ENCODE measurements at places on chromosomes 6 and 20.

DNA sequence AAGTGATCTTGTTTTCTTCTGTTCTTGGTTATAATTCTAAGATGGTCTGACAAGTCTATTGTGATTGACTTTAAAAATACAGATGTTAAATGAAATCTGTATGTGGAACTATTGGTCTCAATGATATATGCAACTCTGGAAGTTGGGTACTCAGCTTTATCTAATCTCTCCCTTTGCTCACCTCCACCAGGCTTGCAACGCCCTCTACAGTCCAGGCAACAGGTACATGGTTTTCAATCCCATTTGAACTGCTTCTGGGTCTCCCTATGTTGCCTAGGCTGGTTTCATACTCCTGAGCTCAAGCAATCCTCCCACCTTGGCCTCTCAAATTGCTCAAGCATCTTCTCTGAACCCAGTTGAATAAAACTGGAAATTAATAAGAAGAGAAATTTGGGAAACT, 25.6 kb upstream of the HLA-DQB1 start:
- DNase-seq: no peak

GRCh38 chr6:40762981-40763380, 175.8 kb upstream of the LRFN2 start:
- no peak for DNase-seq

GRCh38 chr6:148401571-148401970, 58.9 kb downstream of the SASH1 start:
- DNase-seq: no peak

DNA sequence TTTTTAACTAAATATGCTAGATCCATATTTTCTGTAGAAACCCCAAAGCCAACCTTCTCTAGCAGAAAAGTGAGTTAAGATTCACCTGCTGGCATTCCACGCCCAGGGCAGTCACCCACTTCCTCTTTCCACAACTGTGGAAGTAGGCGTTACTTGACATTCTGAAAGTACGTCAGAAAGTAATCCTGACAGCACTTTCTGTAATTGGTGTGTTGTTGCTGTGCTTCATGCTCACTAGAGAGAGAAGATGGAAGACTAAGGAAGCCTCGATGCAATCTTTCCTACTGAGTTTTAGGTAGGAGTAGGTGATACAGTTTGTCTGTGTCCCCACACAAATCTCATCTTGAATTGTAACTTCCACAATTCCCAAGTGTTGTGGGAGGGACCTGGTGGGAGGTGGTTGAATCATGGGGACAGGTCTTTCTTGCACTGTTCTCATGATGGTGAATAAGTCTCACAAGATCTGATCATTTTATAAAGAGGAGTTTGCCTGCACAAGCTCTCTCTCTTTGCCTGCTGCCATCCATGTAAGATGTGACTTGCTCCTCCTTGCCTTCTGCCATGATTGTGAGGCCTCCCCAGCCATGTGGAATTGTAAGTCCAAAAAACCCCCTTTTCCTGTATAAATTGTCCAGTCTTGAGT, 101.1 kb downstream of the MAP3K7 start:
- DNase-seq: no peak

DNA sequence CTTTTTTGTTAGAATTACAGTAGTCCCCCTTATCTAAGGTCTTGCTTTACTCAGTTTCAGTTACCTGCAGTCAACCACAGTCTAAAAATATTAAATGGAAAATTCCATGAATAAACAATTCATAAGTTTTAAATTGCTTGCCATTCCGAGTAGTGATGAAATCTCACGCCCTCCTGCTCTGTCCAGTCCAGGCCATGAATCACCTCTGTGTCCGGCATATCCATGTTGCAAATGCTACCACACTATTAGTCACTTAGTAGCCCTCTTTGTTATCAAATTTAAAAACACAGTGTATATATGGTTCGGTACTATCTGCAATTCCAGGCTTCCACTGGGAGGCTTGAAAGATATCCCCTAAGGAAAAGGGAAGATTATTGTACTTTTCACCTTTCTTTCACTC, 164.6 kb upstream of the FAM83B start:
- DNase-seq: no peak

GRCh38 chr6:160161647-160161986, 40.0 kb downstream of the SLC22A1 start:
- no peak for DNase-seq

DNA sequence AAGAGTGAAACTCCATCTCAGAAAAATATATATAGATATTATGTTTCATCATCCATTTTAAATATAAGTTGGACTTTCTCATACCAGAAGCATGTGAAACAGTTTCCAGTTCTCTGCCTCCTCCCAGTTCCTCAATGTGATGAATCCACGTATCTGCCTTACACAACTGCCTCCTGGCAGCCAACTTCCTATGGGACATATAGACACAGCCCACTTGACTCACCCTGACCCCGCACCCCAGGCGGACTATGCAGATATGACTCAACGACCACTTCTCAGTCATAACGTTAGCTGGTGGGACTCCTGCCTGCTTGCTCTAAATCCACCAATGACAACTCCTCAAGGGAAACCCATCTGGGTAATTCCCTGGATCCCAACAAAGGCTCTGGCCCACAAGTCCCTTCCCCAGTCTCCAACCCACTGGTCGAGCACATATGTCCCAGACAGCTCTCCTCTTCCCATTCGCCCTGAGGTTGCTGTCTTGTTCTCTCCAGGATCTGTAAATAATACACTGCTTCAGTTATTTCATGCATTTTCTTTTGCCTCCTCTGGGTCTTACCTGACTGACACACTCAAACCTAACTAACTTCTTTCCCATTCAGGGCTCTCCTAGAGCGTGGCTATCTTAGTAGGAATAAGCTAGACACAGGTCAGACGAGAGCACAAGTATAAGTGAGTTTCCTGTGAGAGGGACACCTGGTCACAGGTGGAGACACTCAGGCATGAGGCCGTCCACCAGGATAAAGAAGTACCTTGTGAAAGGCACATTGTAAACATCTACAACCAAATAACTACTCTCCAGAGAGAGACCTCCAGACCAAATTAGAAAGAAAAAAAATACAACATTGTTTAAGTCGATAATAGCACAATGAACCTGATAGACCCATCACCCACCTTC, 548.5 kb downstream of the CD83 start:
- no peak for DNase-seq

GRCh38 chr20:17504066-17504897, 26.9 kb downstream of the BFSP1 start:
- DNase-seq: no peak

- DNase-seq: no peak
Measured at GRCh38 chr6:41546866-41547798, 951 bp downstream of the FOXP4 start.

- DNase-seq: no peak
Measured at GRCh38 chr20:14526891-14527290, 189.5 kb upstream of the FLRT3 start.

DNA sequence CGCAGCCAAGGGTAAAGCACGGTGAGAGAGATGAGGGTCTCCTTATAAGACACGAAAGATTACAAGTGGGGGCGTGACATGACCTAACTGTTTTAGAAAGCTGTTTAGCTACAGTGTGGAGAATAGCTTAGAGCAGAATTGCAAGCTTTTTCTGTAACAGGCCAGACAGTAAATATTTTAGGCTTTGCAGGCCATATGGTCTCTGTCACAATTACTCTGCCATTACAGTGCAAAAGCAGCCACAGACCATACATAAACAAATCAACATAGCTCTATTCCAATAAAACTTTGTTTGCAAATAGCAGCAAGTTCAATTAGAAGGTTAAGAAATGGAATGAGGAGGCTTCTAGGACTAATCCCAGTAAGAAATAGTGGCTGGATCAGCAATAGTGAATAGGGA, 16.8 kb downstream of the PGM3 start:
- no peak for DNase-seq

DNA sequence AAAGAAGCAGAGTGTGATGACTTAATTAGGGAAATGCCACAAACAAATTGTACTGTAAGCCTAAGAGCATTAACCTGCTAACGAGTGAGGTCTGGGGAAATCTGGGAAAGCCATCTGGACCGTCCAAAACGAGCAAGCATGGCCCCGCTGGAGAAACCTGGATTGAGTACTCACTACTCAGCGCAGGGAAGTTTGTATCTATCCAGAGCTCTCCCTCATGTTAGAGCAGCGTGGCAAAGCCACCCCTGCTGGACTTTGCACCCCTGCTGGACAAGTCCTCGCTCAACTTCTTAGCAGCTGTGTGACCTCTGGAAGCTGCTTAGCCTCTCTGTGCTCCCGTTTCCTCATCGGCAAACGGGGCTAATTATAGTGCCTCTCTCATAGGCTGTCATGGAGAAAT, 37.3 kb downstream of the PSMG4 start:
- no peak for DNase-seq

DNA sequence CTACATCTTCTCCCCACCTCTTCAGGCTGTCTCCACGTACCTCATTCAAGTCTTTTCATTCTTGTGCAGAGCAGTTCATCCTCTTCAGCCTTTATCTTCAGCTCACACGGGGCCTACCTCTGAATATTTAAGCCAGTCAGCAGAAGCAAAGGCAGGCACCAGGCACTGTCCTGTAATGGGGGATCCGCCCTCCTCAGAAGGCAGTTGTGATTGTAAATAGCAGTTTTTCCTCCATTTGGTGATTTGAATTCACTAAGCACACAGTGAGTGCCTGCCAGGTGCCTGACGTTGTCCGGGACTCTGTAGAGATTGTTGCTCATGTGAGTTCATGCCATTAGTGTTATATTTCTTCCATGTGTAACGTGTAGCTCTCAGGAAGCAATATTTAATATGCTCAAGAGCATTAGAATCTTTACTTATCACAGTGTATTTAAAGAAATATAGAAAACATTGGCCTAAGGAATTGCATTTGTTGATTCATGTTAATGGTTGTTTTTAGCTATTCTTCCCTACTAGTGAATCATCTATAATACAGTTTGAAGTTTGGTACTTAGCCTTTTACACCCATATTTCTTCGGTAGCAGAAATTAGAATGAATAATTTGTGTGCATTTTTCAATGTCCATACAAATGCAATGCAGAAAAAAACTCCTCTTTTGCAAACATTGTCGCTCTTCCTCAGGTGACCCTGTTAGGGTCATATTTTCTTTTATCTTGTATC, 17.9 kb downstream of the BPHL start:
- no peak for DNase-seq

DNA sequence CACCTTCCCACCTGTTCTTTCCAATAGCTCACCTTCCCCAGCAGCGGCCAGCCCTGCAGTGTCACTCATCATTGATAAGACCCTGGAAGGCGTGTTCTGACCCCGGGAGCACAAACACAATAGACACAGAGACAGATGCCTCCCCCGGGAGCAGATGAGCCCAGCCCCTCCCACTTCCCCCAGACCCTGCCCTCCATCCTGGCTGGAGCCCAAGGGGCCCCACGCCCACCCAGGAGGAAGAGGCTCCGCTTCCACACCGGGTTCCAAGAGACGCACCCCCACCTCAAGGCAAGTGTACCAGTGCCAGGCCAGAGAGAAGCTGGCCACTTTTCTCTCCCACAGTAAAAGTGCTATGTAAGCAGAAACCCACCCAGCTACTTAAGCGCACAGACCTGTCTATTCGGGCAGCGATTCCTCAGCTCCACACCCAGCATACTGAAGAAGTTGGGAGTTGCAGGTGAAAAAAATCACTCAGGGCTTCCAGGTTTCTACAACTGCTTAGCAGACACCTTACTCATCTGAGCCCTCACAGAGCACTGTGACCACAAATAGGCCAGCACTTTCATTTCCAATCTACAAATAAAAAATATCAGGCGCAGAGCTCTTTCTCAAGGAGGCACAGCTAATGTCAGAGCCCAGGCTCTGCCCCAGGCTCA, 93.4 kb upstream of the NXT1 start:
- DNase-seq: no peak

DNA sequence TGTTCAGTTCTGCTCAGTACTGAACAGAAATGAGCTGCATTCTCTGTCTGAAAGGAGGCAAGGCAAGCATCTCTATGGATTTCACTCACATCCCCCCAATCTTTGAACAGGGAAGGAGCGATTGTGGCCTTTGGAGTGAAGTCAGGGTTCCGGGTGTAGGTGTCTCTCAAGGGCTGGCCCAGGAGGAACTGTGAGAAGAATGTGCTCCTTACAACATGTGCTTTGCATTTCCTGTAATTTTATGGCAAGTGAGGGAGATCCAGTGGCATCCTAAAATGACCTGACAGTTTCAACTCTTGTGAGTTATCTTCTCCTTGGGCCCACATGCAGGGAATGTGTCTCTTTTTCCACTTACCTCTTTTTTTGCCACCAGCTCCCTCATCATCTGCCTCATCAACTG, 63.0 kb upstream of the RIN2 start:
- DNase-seq: no peak

- DNase-seq: no peak
Measured at GRCh38 chr6:128017288-128017687, 116.4 kb upstream of the THEMIS start.

DNA sequence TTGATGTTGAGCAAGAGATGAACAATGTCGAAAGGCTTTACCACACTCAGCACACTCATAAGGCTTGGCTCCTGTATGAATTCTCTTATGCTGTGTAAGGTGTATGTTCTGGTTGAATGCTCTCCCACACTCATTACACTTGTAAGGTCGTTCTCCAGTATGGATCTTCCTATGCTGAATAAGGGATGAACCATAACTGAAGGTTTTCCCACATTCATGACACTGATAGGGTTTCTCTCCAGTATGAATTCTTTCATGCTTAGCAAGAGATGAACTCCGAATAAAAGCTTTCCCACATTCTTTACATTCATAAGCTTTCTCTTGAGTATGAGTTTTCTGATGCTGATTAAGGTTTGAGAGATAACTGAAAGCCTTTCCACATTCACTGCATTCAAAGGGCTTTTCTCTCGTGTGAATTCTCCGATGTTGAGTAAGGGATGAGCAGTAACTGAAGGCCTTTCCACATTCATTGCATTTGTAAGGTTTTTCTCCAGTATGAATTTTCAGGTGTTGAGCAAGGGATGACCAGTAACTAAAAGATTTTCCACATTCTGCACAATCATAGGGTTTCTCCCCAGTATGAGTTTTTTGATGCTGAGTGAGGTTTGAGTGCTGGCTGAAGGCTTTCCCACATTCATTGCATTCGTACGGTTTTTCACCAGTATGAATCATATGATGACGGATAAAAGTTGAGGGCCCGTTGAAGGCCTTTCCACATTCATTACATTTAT, 21.1 kb downstream of the ZNF184 start:
- no peak for DNase-seq
